ENCODE measurements at places on chromosomes 6 and 20.
A peak's percentile ranks its signal among the peaks of the same experiment; 100 is the strongest.

- DNase-seq = peak; percentile 87
These were observed 12.6 kb downstream of the HSPA12B start for GRCh38 chr20:3744806-3745685.

- no peak for DNase-seq
These were observed 7.7 kb upstream of the SEC63 start for GRCh38 chr6:107965746-107966145.

- DNase-seq = no peak
These were observed 38.2 kb downstream of the DZANK1 start for GRCh38 chr20:18428490-18429173.

DNA sequence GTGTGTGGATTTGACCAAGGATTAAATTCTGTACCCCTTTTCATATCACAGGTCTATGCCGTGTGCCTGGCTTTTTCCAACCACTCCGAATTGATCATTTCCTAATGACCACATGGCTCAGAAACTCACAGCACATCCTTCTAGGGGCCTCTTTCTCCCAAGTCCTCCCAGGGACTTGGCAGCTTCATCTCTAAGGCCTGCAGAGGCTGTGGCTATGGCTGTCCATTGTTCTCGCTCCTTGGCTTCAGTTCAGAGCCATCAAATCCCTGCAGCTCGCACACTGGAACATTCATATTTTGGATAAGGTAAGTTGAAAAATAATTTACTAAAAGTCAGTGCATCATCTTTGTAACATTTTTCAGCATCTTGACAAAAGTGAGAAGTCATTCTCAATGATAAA, 497.2 kb upstream of the CDH4 start:
- no peak for DNase-seq

- peak; percentile 48 for DNase-seq
These were observed 572 bp downstream of the SLC2A4RG start for GRCh38 chr20:63740070-63740626.

DNA sequence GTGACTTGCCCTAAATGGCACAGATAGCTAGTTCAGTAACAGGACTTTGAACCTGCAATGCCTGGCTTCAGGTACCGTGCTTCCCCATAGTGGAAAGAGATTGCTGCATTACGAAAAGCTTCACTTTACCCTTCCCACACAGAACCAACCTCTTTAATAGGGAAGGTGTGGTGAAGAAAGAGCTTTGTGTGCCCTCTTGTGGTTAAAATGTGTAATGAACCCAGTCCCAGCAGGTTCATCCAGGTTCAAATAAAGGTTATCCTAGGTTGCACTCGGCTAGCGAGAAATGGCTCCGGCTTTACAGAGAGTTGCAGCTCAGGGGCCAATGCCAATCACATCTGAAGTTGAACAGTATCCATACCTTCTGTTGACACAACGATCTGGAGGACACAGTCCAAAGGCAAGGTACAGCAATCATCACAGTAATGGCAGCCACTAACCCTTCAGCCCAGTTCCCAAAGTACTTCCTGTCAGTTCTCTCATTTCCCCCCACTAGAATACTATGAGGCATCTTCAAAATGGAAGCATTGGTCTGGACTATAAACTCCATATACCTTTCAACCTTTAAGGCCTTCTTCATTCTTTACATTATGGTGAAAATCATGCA, 3.0 kb downstream of the DEFB115 start:
- DNase-seq = no peak

DNA sequence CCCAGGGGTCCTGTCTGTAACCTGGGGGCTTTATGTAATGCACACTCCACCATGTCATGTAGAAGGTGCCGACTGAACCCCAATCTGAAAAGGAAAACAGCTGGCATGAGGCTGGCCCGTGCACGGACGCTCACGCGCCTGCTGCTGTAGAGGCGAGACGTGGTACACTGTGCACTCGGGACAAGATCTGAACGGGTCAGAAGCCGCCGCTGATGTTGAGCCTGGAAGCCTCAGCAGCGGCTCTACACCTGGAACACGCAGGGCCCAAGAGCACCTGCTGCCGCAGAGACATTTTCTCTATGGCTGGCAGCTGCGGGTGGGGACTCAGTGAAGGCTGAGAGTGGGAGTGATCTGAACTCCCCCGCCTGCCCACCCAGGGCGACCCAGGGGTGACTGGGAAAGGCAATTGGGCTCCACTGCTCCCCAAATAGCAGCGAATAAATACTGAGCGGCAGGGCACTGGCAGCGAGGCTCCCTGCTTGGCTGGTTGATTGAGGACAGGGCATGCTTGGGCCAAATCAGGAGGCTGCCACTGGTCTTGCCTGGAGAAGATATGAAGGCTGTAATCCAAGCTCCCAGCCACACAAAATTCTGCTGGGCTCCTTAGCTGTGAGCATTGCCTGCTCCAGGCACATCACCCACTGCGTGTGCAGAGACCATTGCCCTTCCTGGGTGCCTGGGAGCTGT, 2.5 kb upstream of the OGFR start:
- DNase-seq = no peak

DNA sequence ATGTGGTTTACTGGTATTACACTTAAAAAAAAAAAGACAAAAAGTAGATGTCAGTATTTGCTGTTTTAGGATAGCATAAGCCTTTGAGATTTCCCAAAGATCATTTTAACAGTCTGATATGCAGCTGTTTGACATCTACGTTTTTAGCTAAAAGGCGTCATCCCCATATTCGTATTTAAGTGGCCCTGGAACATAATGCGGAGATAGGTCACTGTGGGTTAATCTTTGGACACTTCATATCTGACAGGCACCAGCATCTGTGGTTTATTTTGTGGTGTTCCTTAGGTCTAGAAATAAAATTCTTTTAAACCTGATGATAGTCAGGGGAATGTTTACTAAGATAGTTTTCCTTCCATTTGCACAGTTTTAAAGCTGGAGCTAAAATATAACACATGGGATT, 313.7 kb downstream of the SOX4 start:
- no peak for DNase-seq

GRCh38 chr6:119128252-119128912, 49.9 kb upstream of the FAM184A start:
- no peak for DNase-seq

DNA sequence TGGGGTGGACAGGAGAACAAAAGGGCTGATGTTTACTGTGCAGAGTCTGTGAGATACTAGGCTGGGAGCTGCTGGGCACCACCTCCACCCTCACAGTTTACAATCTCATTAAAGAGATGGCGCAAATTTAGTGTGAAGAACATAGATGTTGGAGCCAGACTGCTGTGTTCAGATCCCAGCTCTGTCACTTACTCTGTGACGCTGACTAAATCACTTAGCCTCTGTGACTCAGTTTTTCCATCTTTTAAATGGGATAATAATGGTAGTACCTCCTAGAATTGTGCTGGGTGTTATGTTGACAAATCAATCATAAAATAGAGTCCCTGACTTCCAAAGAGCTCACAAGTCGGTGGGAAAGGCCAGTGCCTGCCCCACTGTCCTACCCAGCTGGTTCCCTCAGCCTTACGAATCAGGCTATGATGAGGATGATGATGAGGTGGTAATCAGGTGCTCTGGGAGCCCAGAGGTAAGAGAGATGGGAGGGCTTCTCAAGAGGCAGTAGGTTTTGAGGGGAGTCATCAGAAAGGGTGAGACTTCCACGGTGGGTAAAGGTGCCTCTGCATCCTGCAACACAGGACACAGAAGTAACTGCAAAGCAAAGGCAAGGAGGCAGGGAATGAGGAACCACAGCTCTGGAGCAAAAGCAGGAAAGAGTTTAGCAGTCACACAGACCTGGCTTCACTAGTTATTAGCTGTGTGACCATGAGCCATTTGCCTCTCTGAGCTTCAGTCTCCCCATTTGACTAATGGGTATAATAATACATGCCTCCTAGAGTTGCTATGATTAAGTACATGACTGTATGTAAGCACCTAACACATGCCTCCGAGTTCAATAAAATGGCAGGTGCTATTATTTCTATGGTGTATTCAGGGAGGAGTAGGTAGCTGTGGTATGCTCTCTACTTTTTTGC, 8.9 kb downstream of the FYN start:
- DNase-seq = no peak

DNA sequence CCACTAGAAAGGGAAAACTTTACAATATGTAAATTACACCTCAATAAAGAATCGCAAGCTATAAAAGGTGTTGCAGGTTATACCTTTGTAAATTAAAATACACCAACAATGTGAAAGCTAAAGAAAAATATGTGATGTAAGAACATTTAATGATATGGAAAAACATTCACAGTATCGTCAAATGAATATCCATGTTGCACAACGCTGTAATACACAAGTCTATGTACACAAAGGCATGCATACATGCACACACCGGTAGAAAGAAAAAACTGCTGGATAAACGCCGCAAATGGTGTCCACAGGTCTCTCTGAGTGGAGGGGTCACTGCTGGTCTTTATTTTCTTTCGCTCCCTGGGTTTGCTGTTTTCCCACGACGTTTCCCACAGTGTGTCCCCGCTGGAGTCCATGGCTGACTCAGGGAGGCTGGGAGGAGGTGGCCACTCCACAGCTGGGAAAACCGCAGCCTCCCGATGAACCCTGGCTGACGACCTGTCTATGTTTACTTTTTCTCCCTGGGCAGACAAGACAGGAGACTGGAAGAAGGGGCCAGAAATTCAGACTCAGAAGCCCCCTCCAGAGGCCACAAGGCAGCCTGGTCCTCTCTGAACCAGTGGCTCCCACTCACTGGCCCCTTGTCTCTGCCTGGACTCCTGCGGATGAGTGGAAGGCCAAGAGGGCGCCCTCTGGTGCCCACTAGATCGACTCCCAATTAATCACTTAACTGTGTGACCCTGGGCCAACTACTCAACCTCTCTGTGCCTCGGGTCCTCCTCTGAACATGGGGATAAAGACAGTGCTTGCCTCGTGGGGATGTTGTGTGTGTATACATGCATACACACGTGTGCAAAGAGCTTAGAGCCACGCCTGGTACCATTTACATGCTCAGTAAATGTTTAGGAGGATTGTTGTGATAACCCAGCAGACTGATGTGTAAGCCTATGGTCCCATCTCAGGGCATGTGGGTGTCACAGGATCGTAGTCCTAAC, 12.8 kb upstream of the BPI start:
- DNase-seq = no peak

GRCh38 chr20:1536893-1537730, 20.4 kb downstream of the SIRPD start:
- no peak for DNase-seq

DNA sequence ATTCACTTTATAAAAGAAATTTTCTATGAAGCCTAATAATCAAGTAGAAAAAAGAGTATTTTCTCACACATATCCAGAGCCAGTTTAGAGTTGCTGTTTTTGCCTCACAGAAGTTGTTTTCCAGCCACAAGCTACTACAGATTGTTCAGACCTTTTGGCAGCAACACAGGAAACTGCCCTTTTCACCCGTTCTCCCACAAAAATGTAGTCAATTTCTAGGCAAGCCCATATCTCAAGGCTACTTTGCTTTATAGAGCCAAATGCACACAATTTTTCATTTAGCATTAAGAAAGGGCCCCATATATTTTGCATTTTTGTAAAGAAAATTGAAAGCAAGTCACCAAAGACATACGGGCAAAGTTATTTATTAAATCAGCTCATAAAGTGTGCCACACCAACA, 49.5 kb downstream of the EPB41L2 start:
- no peak for DNase-seq

GRCh38 chr20:39706184-39706663, 744.1 kb downstream of the DHX35 start:
- no peak for DNase-seq

DNA sequence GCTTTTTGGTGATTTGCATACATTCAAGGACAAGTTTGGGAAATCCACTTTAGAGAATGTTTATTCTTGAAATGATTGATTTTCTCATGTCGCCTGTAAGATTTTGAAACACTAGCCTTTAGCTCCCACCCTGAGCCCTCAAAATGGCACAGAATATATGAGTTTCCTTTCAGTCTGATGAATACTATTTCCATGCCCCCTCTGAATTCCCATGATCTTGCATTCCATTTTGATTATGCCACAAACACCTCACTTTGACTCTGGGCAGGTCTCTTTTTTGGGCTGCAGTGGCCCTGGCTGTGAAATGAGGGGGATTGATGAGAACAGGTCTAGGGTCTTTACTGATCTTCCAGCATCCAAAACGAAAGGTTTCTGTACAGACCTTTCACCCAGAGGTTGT, 50.4 kb downstream of the SULF2 start:
- no peak for DNase-seq

GRCh38 chr6:116974526-116975316, 97.7 kb downstream of the RFX6 start:
- no peak for DNase-seq

DNA sequence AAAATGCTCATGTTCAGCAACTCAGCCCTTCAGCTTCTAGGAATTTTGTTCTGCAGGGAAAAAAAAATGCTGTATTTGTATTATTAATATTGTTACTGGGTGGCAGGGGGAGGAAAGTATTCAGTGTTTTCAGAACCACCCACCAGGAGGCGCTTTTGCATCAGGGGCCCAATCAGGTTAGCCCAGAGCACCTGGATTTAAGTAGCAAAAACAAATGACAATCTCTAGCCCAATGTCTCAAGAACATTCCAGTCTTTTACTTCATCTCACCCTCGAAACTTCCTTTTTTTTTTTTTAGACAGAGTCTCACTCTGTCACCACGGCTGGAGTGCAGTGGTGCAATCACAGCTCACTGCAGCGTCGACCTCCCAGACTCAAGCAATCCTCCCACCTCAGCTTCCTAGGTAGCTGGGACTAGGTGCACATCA, 635 bp upstream of the C20orf203 start:
- peak; percentile 55 for DNase-seq

GRCh38 chr6:40931931-40932330, 107.1 kb downstream of the UNC5CL start:
- no peak for DNase-seq

Data from CD4-positive, alpha-beta T cell treated with Interleukin-15 for 1 hour (primary cell).